ENCODE measurements at places on chromosomes 4 and X. TPM values are rescaled to one million over a fixed set of nuclear protein-coding genes. Genes with fewer than 3 reads are reported as not detected.

Gene TCEAL5
- 3.0 TPM for total RNA-seq

Gene ITGB1BP2
- total RNA-seq: 2.8 TPM

Gene ASMT
- total RNA-seq: 0.31 TPM

Gene CXCL11
- total RNA-seq: not detected

- H3K36me3 ChIP-seq: no peaks in the 10 kb centered on the region
- DNase-seq: no peak
- H3K4me1 ChIP-seq: peaks cover 2% of the 10 kb centered on the region
- H3K27ac ChIP-seq: no peak overlapping the region
- no peaks in the 10 kb centered on the region for H3K27me3 ChIP-seq
- no peak overlapping the region for H3K4me3 ChIP-seq
These were observed 77.1 kb upstream of the ATOH1 start for GRCh38 chr4:93751411-93751810.

GRCh38 chr4:41408859-41409593 is 128.9 kb upstream of the LIMCH1 start:
- peaks cover 20% of the 10 kb centered on the region for H3K36me3 ChIP-seq
- H3K4me1 ChIP-seq: peaks cover 31% of the 10 kb centered on the region
- H3K27ac ChIP-seq: no peak overlapping the region
- no peak overlapping the region for H3K4me3 ChIP-seq

- H3K4me3 ChIP-seq: peak within 1 kb of the TSS; percentile 97
- H3K36me3 ChIP-seq: no peaks in the 10 kb centered on the region
- peak; percentile 17 for DNase-seq
- no peak within 1 kb of the TSS for H3K27ac ChIP-seq
These were observed at the start of gene LONRF3 for GRCh38 chrX:118974088-118974907. LONRF3 (plus strand) TSS chrX:118974618; CDS start chrX:118974781, 163 bp downstream.

GRCh38 chr4:33482773-33483172 is 2761.5 kb downstream of the ARAP2 start:
- no peak for DNase-seq
- H3K4me3 ChIP-seq: no peak overlapping the region
- no peak overlapping the region for H3K27ac ChIP-seq
- H3K4me1 ChIP-seq: no peaks in the 10 kb centered on the region

DNA sequence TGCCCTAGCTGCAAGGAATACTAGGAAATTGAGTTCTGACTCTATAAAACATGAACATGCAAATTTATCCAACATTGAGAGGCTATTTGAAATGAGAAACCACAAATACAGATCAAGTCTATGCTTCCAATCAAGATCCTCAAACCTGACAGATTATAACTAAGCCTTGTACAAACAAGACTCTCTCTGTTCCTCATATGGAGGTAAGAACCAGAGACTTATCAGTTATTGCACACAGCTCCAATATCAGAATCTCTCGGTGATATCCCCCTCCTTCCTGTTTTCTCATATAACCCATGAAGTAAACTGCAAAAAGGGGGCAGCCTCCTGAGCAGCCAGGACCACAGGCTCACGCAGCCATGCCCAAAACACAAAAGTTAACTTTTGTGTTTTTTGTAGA is 36.5 kb downstream of the FBXW7 start:
- H3K36me3 ChIP-seq: no peaks in the 10 kb centered on the region
- H3K4me1 ChIP-seq: peaks cover 4% of the 10 kb centered on the region
- no peak for DNase-seq
- H3K27ac ChIP-seq: no peak overlapping the region
- H3K27me3 ChIP-seq: peaks cover 5% of the 10 kb centered on the region

DNA sequence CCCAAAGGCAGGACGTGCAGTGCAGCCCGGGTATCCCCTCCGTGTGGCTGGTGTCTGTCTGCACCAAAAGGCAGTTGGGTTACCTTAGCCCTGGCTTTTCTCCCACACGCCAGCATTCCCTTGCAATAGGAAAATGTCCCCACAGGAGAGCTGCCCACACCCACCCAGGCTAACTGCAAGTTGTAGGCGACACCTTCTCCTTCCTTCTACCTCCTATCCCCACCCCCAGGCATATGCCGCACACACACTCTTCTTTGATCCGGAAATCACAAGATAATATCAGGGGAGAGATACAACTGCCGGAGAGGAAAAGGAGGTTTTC is 444 bp upstream of the APBB2 start:
- H3K4me1 ChIP-seq: peaks cover 41% of the 10 kb centered on the region

DNA sequence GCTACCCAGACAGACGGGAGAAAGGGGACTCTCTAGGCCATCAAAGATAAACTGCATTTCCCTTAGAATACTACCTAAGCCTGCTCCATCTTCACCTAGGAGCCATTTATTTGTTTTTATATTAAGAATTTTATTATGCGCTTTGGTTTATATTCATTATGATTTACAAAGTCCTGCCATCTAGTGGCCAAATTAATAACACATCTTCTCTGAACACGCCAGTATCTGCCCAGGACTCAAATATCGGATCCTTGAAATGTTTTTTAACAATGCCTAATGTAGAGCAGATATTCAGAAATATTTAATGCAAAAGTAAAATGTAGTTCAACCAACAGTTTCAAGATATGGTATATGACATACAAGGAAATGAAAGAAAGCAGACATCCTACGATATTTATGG is 20.8 kb upstream of the PRPS2 start:
- no peak overlapping the region for H3K27ac ChIP-seq
- H3K4me3 ChIP-seq: no peak overlapping the region
- no peaks in the 10 kb centered on the region for H3K27me3 ChIP-seq
- H3K4me1 ChIP-seq: no peaks in the 10 kb centered on the region
- DNase-seq: no peak

DNA sequence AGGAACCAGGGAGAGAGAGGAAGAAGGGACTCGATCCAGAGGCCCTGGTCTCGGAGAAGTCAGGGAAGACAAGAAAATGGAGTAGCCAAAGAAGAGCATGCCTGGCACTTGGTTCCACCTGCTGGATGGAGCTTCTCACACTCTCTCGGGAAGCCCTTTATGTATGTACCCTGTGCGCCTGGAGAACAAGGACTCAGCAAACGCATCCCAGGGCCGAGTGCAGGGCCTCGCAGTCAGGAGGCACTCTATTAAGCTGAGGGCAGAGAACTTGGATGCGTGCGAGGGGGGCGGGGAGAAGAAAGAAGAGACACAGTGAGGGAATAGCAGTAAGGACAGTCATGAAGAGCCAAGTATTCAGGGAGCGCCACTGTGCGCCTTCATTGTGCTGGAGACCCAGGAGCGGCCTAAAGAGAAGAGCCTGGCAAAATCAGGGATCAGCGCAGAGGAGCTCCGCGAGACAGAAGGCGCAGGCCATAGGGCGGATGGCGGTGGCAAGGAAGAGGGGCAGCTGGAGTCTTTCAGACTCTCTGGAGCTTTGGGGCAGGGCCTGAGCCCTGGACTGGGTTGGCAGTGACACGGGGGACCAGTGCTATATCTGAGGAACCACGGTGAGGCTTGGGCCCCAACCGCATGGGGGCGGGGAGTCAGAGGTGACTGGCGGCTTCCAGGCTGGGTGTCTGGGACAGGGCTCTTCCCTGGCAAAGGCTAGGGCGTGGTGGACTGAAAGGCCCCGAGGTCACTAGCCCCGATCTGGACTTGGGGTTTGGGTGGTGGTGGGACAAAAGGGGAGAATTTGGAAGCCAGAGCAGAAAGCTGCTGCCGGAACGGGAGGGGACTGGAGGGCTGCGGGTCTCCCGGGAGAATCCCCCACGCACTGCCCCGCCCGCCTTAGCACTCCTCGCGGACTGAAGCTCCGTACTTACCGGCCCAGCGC is 1.9 kb upstream of the SEPTIN6 start:
- H3K4me3 ChIP-seq: no peak overlapping the region
- no peak for DNase-seq
- no peaks in the 10 kb centered on the region for H3K36me3 ChIP-seq
- H3K4me1 ChIP-seq: peaks cover 5% of the 10 kb centered on the region
- H3K27me3 ChIP-seq: peaks cover 5% of the 10 kb centered on the region

DNA sequence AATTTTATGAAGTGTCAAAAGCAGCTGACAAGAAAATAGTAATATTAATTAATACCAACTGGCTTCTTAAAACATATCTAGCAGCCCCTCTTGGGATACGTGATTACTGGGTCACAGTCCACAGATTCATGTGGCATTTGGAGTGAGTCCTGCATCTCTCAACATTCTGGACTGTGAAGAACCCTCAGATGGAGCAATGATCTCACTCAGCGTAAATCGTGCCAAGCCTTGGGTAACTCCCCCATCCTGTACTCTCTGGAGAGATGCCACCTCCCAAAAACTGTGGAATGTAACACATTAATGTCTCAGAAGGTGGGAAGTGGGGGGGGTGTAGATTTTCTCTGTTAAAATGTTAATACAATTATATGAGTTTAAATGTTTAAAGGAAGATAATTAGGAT is 118.2 kb upstream of the IQCM start:
- DNase-seq: no peak
- H3K4me3 ChIP-seq: no peak overlapping the region
- no peaks in the 10 kb centered on the region for H3K4me1 ChIP-seq
- no peaks in the 10 kb centered on the region for H3K36me3 ChIP-seq

DNA sequence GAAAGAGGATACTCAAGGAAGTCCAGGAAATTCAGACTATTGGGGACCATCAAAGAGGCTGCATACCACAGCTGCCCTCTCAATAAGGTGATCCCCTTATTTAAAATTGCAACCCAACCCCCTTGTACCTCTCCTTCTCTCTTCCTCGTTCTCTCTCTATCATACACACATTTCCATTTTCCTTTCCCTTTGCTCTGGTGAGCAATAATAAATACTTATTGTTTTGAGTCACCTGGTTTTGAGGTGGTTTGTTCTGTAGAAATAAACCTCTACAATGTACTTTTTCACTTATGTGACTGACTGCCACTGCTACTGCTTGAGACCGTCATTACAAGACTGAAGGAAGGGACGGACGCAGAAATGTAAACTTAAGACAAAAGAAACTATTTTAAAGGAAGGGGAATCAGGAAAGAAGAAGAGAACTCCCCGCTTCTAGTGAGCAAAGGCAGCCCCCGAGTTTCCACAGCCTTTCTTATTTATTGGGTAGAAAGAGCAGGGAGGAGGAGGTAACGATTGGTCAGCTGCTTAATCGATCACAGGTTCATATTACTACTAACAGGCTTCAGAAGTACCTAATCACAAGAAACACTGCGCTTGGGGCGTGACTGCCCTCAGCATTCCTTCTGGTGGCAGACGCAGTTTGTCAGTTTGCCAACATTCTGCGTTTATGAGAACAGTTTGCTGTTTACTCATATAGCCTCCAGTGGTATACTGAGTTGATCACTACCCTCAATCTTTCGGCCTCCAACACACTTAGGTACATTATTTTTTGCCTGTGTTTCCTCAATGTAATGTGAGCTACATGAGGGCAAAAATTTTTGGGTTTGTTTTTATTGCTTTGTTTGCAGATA is 16.9 kb upstream of the TMEM165 start:
- no peak for DNase-seq
- H3K4me1 ChIP-seq: peaks cover 27% of the 10 kb centered on the region
- no peak overlapping the region for H3K4me3 ChIP-seq
- H3K27me3 ChIP-seq: no peaks in the 10 kb centered on the region
- H3K36me3 ChIP-seq: peaks cover 3% of the 10 kb centered on the region
- no peak overlapping the region for H3K27ac ChIP-seq
